Smooth muscle cell of trachea (primary cell): ENCODE measurements at places on chromosomes 6 and 20. TPM values are rescaled to one million over a fixed set of nuclear protein-coding genes. Genes with fewer than 3 reads are reported as not detected.

STMND1 gene
- total RNA-seq = not detected in 2 replicates

CAGE1 gene
- total RNA-seq = 0.17 TPM in 1 of 2 replicates, not detected in the other

ATRN gene
- total RNA-seq = 46.3 and 47.1 TPM in 2 replicates

GPLD1 gene
- 0.17 TPM in 1 of 2 replicates, not detected in the other for total RNA-seq

HEBP2 gene
- total RNA-seq = 41.2 and 55.9 TPM in 2 replicates

LY6G5C gene
- 0.66 and 0.73 TPM in 2 replicates for total RNA-seq

RSPH3 gene
- 5.2 and 6.0 TPM in 2 replicates for total RNA-seq

PI3 gene
- total RNA-seq = not detected in 2 replicates

HTR1E gene
- not detected in 2 replicates for total RNA-seq

SIRPB2 gene
- not detected in 2 replicates for total RNA-seq

HCRTR2 gene
- total RNA-seq = not detected in 2 replicates

MAS1L gene
- not detected in 2 replicates for total RNA-seq

MAP3K5 gene
- 30.7 and 46.6 TPM in 2 replicates for total RNA-seq

AK9 gene
- total RNA-seq = 4.8 and 5.0 TPM in 2 replicates

BPIFA2 gene
- not detected in 2 replicates for total RNA-seq

ME1 gene
- 26.0 and 36.7 TPM in 2 replicates for total RNA-seq

FAM162B gene
- total RNA-seq = 0.33 and 1.0 TPM in 2 replicates

SULF2 gene
- total RNA-seq = 0.29 and 11.7 TPM in 2 replicates

PAQR8 gene
- total RNA-seq = 6.5 and 7.1 TPM in 2 replicates

FOXQ1 gene
- total RNA-seq = 6.5 and 6.9 TPM in 2 replicates

SNAP25 gene
- 9.6 and 19.5 TPM in 2 replicates for total RNA-seq
